Activated T-cell treated with anti-CD3 and anti-CD28 coated beads for 48 hours (primary cell): ENCODE measurements at places on chromosomes 2 and 18.

- DNase-seq, result no peak
Observed at GRCh38 chr18:63553081-63553480, 10.9 kb downstream of the SERPINB12 start.

GRCh38 chr2:239121600-239122012 is 273.7 kb downstream of the TWIST2 start:
- DNase-seq, result no peak

DNA sequence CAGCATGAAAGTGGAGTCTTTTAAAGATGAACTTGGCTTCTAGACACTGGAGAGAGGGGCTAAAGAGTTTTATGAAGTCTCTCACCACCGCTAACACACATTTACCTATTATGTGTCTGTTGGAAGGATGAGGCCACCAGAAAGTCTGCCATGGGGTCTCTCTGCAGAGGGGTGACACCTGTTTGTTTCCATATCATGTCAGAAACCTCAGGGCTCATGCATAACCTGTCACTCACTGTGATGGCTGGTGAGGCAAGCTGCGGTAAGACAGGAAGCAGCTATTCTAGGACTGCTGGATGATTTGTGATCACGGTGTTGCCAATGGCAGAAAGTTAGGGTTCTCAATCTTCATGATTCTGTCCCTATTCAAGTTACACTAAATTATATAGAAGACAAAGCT is 60.8 kb upstream of the DNMT3A start:
- DNase-seq, result no peak

- DNase-seq, result no peak
Observed at GRCh38 chr2:54899576-54900200, 150.6 kb downstream of the RTN4 start.

DNA sequence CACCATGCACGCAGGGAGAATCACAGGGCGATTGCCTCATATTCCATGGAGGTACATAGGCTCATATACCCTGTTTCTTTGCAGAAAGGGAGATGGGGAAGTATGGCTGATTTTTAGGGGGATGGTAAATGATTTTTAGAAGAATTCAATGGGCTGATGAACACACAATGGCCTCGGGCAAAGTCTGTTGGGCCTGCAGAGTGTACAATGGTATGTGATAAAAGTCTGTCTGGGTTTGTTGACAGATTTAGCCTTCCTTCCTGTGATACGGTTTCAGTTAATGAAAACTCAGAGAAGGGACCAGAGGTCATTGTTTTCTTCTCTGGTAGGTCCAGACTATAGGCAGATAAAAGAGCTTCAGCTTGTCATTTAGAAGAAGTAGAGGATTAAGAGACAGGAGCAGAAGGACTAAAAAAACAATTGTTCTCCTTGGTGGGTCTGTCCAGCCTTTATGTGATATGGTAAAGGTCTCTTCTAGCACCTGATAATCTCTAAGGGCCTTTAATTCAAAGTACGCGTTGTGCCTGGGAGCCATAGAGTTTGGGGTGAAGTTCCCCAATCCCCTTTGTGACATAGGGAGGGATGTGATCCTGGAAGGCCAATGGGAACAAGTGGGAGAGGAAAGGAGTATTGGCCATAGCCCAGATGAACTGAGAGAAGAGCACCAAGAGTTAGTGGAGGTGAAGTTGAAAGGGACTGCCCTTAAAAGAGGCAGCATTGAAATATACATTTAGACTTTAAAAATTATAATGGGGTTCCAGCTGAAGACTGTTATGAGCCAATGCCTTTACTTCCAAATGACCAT is 107.5 kb upstream of the SERPINE2 start:
- no peak for DNase-seq

DNA sequence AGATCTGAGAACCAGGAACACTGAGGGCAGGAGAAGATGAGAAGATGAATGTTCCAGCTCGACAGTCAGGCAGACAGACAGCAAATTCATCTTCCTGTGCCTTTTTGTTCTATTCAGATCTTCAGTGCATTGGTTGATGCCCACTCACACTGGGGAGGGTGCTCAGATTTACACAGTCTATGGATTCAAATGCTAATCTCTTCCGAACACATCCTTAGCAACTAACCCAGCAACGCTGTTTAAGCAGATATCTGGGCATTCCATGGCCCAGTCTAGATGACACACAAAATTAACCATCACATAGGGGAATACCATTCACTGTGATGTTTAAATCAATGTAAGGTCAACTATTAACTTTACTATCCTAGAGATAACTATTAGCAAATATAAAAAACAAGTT is 571.9 kb downstream of the NYAP2 start:
- no peak for DNase-seq

- no peak for DNase-seq
Observed at GRCh38 chr2:218002143-218002844, 501 bp downstream of the TNS1 start.

GRCh38 chr18:24396082-24396633 is 1.5 kb downstream of the OSBPL1A start:
- no peak for DNase-seq

DNA sequence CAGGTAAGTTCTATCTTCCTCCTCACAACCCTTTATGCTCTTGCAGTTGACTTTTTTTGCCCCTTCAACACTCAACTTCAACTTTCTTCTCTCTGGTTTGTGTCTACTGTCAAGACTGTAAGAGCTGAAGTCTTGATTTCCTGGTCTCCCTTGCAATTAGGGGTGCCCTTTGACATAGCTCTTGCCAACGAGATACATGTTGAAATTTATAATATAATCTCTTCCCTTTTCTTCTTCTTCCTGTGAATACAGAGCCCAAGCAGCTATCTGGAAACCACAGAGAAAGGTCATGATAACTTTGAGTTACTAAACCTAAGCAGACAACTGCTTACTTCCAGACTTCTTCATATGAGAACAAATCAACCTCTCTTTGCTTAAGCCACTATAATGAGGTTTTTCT is 163.5 kb downstream of the MC4R start:
- DNase-seq, result no peak

DNA sequence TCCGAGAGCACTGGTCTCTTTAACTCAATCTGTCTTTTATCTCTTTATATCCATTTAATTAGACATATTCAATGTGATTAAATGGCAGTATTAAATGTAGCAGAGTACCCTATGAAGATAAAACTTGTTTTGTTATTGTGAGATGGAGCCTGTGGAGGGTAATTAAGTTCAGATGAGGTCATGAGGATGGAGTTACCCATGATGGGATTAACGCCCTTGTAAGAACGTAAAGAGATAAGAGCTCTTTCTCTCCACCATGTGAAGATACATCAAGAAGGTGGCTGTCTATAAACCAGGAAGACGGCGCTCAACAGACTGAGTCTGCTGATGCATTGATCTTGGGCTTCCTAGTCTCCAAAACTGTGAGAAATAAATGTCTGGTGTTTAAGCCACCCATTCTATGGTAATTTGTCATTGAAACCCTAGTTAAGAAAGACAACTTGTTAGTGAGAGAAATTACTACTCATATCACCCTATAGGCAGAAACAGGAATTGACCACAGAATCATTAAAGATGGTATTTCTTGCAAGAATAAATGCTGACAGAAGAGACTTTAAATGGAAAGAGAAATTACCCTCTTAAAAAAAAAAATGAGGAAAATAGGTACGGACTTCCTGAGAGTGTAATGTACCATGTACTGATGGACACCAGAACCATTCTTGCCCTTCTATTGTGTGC is 738.7 kb upstream of the CHAC2 start:
- DNase-seq, result no peak

DNA sequence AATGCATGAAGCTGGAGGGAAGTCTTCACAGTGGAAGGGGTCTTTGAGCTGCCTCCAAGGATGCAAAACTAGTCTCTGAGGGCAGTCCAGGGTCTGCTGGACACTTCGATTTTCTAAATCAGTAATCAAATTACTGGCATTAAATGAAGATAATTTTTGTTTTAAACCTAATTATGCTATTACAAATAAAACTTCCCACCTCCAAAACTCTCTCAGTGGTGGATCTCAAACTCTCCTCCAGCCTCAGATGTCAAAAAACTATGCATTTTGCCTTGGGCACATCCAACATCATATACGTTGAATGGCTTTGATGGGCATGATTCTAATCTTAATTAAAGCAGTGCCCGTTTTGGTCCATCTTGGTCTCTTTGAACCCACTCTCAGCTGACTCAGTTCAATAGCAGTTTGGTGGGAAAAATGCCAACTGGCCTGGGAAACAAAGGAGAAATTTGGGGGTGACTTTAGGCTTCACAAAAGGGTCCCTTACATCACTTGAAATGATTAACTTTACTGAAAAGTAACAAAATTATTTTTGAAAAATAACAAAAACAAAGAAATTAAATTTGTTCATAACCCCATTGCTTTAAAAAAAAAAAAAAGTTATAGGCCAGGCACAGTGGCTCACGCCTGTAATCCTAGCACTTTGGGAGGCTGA is 5.9 kb upstream of the MYCN start:
- no peak for DNase-seq

DNA sequence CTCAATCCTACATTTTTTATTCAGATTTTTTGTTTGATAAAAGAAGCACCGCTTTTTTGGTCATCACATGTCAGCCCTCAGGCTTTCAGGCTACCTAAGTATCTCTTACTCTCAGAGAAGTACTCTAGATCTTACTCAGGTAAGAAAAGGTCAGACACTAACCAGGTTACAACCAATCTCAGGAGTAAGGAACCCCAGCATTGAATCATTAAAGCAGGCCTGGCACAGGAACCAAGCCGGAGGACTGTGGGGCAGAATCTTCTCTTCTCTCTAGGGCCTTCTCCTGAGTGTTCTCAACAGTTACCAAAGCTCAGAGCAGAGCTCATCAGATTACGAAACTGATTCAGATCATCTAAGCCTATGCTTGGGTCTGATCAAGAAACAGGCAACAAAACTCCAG is 28.2 kb downstream of the RBMS1 start:
- no peak for DNase-seq

DNA sequence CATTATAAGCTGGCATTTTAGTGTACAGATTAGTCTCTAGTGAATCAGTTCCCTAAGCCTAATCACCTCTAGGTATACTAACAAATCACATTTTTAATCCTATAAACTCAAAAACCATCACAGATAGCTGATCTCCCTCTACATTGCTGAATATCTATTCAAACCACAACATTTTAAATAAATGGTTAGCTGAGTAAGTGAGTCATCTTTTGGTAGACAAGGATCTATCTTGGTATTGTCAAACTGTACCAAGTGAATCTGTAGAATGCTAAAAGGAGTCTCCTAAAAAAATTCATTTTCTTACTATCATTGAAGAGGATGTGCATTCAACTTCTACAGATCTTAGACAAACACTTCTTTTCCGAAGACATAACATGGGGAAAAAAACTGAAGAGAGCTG is 40.7 kb downstream of the INO80D start:
- no peak for DNase-seq

GRCh38 chr2:126765395-126765794 is 109.4 kb downstream of the GYPC start:
- DNase-seq, result no peak

GRCh38 chr2:46179037-46179621 is 118.1 kb upstream of the EPAS1 start:
- DNase-seq, result peak; percentile 33

- DNase-seq, result no peak
Observed at GRCh38 chr2:143686585-143687164, 557.5 kb downstream of the ARHGAP15 start.

DNA sequence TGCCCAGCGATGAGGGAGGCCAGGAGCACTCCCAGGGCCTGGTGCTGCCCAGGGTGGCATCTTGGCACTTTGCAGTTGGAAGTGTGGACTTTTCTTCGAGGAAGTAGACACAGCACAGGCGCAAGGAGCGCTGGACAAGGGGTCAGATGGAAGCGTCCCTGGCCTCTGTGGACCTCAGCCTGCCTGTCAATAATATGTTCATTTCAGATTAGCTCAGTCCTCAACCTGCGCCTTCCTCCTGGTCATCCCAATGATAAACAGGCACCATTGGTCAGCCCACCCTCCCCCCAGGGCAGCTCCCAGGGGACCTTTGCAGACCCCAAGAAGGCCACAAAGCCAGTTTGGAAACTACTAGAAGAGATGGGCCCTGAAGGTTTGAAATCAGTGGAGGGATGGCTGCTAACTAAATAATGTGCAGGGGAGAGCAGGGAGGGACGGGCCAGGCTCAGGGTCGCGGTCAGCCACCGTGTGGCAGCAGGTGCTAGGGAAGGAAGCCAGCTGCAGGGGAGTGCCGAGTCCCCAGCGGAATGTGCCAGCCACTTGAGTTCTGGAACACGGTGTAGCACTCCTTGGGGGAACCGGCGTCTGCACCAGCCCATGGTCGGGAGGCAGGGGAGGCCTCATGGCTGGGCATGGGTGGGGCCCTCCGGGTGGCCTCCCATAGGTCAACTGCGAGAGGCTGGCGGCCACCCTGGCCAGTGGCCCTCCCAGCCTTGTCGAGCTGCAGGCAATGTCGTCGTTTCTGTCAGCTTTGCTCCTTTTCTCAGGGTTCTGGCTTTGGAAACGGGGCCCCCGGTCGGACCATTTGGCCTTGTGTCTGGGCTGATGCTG is 59.9 kb downstream of the ADI1 start:
- no peak for DNase-seq

DNA sequence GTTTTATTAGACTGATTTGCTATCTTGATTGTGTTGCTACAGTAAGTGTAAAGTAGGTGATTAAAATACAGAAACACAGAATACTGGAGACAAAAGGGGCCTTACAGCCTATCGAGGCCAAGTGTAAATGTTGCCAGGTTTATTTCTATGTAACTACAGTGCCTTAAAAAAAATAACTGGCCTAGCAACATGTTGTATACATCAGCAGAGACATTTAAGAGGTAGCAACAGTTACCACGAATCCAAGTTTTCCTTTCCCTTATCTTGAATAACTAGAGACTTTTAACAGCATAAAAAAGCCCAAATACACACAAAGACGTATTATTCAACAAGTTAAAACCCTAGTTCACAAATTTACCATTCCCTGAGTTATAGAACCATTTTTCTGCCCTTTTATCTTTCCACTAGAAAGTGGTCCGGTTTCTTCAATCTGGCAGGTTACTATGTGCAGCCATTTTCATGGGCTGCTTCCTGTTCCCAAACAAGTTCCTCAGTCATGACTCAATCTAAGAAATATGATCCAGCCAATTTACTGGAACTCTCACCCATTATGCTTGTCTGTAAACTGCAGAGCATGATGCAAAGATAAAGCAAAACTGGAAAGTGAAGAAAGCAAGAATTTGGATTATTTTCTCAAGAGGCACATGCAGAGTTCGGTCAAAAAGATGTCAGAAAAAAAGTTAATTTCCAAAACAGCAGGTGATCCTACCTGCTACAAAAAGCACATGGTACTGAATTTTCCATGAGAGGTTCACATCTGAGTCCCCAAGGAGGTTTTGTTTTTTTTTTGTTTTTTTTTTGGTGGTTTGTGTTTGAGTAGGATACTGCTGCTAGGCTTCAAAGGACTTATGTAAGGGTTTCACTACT is 22.2 kb downstream of the NFE2L2 start:
- DNase-seq, result no peak

DNA sequence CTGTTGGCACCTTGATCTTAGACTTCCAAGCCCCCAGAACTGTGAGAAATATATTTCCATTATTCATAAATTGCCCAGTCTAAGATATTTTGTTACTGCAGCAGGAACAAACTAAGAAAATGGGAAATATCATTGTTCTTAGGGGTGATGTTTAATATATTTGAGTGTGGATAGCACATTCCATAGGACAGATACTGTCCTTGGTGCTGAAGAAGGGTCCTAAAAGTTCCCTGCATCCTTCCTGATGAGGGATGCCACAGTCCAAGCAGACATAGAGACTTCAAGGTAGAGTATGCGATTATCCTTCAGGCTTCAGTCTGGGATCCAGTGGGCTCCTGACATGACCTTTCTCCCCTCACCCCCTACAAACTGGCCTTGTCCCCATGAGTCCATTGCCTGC is 689.0 kb downstream of the TDRD15 start:
- no peak for DNase-seq
